ENCODE measurements at places on chromosomes 4 and X.

GRCh38 chr4:143482840-143483239 is 30.7 kb upstream of the SMARCA5 start:
- peak; percentile 28 for DNase-seq

- no peak for DNase-seq
These were observed 34.9 kb upstream of the SLC25A14 start for GRCh38 chrX:130304587-130305368.

DNA sequence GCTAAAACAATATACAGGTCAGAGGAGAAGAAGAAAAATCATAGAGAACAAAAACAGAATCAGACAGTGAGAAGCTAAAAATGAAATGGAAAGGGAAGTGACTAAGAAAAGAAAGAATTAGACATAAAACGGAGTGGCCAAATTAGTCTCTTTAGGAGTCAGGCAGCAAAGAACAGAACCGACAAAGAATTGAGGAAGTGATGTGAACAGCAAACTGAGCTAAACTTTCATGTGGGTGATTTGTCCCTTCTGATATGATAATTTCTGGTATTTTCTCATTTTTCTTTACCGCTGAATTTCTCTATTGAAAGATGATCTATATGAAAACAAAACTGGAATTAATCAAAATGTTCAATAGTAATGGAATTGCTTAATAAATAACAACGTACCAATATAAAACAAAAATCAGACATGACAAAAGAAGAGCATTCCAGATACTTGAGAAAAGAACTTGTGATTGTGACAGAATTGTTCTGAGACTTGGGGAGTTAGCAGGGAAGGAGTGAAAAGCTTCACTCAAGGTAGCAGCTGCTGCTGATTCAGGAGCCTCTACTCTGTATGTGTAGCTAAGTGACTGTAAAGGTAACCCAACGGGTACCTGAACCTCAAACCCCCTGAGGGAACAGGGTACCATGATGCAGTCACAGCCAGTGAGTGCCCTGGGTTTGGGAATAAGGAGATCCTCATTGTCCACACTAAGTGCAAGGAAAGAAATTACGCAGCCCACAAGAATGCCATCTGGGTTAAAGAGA is 8.8 kb downstream of the TAPT1 start:
- DNase-seq: no peak

- DNase-seq: no peak
These were observed 325.2 kb downstream of the MAPK10 start for GRCh38 chr4:86034616-86035015.

- DNase-seq: no peak
These were observed 529.3 kb upstream of the SLIT2 start for GRCh38 chr4:19722404-19722803.

All from HCT116 (cell line).